A375 (cell line): ENCODE measurements at places on chromosomes 6 and 20. TPM values are rescaled to one million over a fixed set of nuclear protein-coding genes. Genes with fewer than 3 reads are reported as not detected.

Gene IL20RA
- not detected in 2 replicates for total RNA-seq

Gene HLA-DOA
- total RNA-seq, result 4.1 and 4.3 TPM in 2 replicates

Gene PPP1R14C
- 1.7 and 2.4 TPM in 2 replicates for total RNA-seq

Gene IRAK1BP1
- 2.3 and 3.2 TPM in 2 replicates for total RNA-seq

Gene C20orf141
- total RNA-seq, result 1.7 TPM in 1 of 2 replicates, not detected in the other

Gene PAX1
- total RNA-seq, result not detected in 2 replicates

Gene PHF1
- total RNA-seq, result 19.8 and 23.8 TPM in 2 replicates

Gene SPTLC3
- 2.6 and 3.0 TPM in 2 replicates for total RNA-seq

Gene OR2B6
- total RNA-seq, result not detected in 2 replicates

Gene ACTL10
- 9.3 and 9.6 TPM in 2 replicates for total RNA-seq

Gene SOBP
- total RNA-seq, result 1.8 and 4.1 TPM in 2 replicates

Gene MAS1
- total RNA-seq, result not detected in 2 replicates

Gene GRM1
- total RNA-seq, result not detected in 2 replicates

Gene CYP39A1
- total RNA-seq, result 0.11 and 0.19 TPM in 2 replicates

Gene NRN1
- total RNA-seq, result 4.0 and 6.1 TPM in 2 replicates

Gene TMEM151B
- total RNA-seq, result 0.03 TPM in 1 of 2 replicates, not detected in the other

Gene KIAA0408
- total RNA-seq, result 0.11 and 0.23 TPM in 2 replicates

Gene CALHM4
- total RNA-seq, result not detected in 2 replicates

Gene TMC2
- total RNA-seq, result not detected in 2 replicates

Gene GNRH2
- 0.74 and 0.94 TPM in 2 replicates for total RNA-seq

Gene EZR
- total RNA-seq, result 131 and 139 TPM in 2 replicates

Gene TRIM15
- total RNA-seq, result not detected in 2 replicates

Gene RPP21
- total RNA-seq, result 34.9 and 40.2 TPM in 2 replicates

Gene CDH26
- total RNA-seq, result 0.24 and 0.94 TPM in 2 replicates

Gene TREML1
- not detected in 2 replicates for total RNA-seq

Gene CPXM1
- 0.05 TPM in 1 of 2 replicates, not detected in the other for total RNA-seq

Gene C20orf204
- 1.8 and 2.1 TPM in 2 replicates for total RNA-seq

Gene MMP24OS
- total RNA-seq, result 16.0 and 25.3 TPM in 2 replicates

Gene SLC17A9
- total RNA-seq, result 19.3 and 19.8 TPM in 2 replicates

Gene NEDD9
- 13.5 and 13.9 TPM in 2 replicates for total RNA-seq

Gene ANKS1A
- 7.3 and 7.4 TPM in 2 replicates for total RNA-seq

Gene PSMA7
- total RNA-seq, result 611 and 634 TPM in 2 replicates

Gene SLC17A2
- not detected in 2 replicates for total RNA-seq
